ENCODE measurements at places on chromosomes 6 and 20.

DNA sequence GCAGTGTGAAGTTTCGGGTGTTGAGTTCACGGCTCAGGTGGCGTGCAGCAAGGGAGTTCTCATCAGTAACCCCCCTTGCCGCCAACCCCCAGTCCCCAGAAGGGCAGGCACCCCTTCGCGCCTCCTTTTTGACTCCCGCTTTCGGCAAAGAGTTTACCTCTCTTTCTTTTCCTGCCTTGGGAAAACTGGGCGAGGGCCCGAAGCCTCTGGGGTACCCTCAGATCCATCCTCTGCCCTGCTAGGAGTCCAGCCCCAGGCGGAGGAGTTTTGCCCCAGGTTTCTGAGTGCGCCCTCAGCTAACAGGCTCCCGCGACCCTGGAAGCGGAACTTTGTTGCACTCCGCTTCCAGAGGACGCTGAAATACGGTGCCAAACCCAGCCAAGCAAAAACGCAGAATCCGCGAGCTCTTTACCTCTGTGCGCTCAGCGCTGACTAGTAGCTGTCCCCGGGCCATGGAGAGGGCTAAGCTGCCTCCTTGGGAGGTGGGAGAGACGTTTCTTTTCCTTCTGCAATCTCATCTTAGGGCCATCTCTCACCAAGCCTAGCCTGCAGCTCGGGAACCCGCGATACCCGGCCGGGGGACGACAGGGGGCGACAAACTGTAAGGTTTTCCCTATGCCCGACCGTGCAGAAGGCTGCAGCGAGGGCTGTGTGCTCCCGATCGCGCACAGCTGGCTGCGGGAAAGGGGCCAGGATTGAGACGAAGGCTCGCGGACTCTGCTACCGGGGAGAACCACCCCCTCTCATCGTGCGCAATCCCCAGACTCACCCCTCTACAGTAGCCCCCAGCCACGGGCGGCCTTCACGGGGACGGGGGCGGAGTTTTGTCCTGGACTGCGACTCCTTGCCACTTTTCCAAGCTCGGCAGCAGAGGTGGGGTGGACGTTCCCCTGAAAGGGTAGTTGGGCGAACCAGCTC, 2.7 kb upstream of the PAX1 start:
- DNase-seq, result no peak

- no peak for DNase-seq
Measured at GRCh38 chr6:39876826-39877225, 57.4 kb downstream of the MOCS1 start.

DNA sequence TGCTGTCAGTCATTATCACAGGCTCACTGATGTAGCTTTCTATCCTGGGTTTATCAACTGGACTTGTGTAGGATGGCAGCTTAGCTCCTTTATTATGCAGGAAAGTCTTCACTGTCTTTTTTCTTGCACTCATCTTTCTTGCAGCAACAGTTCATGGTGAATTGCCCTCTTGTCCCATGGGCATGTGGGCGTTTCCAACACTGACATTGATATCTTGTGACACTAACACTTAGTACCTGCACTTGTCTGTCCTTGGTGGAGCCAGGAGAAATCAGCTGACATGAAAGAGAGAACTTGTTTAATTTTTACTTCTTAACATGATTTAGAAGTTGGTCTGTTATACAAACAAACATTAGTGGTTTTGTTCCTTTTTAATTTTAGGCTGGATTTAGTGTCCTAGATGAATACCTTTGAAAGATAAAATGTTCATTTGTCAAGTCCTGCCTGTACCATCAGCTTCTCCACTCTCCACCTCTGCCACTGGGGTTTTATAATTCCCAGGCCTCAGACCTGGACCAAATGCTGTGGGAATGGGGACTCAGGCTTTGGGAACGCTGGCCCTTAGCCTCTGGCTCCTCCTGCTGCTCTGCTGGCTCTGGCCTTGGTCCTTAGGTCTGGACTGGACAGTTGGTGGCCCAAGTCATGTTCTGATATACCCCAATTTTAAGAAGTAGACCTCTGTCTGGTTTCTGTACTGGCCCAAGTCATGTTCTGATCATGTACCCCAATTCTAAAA, 161.0 kb upstream of the LAMP5 start:
- DNase-seq, result no peak

GRCh38 chr20:21280522-21281016, 22.6 kb upstream of the XRN2 start:
- no peak for DNase-seq

DNA sequence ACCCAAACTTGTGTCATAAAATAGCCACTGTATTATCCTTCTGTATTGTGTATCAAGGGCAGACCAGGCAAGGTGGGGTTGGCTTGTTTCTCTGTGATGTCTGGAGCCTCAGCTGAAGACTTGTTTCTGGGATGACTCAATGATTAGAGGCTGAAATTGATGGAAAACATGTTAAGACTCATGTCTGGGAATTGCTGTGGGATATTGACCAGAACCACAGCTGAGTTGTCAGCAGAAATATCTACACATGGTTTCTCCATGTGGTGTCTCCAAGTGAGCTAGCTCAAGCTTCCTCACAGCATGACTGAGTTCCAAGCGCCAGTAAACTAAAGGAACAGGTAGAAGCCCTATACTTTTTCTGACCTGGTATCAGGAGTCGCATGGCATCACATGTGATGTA, 128.5 kb upstream of the SYNDIG1 start:
- DNase-seq, result no peak

- DNase-seq, result no peak
Measured at GRCh38 chr6:148491638-148492251, 149.1 kb downstream of the SASH1 start.

GRCh38 chr6:140275725-140276124, 901.3 kb upstream of the CITED2 start:
- no peak for DNase-seq

- no peak for DNase-seq
Measured at GRCh38 chr6:105994118-105994590, 92.0 kb upstream of the PRDM1 start.

DNA sequence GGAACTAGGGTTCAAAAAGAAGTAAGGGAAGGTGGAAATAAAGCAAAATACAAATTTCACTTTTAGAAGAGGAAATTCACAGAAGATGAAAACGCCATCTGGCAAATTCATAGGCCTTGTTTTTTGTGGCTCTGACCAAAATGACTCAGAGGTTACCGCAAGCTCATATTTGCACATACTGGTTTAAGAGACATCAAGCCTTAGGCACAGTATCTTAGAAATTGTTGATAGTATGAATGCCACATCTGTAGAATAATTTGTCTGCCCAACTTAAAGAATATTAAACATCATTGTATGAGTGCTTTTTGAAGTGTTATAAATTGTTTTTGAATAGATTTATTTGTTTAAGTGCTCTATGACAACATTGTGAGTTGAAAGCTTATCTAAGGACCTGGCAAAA, 10.6 kb downstream of the TAAR1 start:
- DNase-seq, result no peak

GRCh38 chr6:48881551-48881950, 581.5 kb downstream of the MMUT start:
- no peak for DNase-seq

GRCh38 chr6:8085053-8085511, 17.3 kb downstream of the EEF1E1 start:
- DNase-seq, result no peak

DNA sequence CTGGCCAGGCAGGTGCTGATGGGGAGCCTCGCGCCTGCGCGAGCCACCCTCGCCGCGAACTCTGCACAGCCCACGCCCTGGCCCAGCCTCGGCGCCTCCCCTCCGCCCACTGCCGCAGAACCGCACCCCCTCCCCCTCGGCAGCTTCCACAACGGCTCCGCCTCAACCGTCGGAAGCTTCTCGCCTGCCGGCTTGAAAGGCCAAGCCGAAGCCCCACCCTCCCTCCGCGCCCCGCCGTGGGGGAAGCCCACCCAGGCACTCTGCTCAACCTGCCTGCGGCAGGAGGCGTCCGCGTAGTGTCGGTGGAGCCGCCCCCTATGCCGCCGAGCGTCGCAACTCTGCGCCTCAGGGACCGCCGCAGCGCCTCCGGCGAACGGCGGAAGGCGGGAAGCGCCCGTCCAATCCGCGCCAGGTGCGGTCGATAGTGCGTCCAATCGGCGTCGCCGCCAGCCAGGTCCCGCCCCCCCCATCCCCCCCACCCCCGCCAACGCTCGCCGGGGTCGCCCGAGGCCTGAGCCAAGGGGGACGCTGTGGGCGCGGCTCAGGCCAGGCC, at the start of gene SYCP2:
Gene SYCP2 (minus strand): TSS at position 342 of the 553 bp plus-strand sequence. CDS start 11,224 bp downstream, outside the sequence.
- no peak for DNase-seq

DNA sequence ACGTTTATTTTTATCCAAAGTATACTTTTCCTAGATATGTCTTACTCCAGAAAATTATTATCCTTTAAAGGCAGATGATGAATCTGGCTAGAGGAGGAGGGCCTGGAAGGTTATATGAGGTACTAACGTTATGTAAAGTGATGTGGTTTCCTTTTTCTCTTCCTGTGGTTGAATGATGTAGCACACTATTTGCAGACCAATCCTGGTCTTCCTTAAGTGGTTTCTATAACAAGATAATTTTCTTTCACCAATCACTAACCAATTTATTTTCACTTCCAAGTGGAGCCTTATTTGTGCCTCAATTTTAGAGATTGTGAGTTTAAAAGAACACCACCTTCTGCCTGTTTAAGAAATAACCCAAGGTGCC, 154.6 kb upstream of the SOX4 start:
- no peak for DNase-seq

- no peak for DNase-seq
Measured at GRCh38 chr20:48599748-48600469, 227.9 kb downstream of the PREX1 start.
